KBM-7 (cell line): ENCODE measurements at places on chromosomes 6 and 20.

GRCh38 chr6:37785663-37786270 lies 33.8 kb upstream of the ZFAND3 start:
- DNase-seq = no peak

DNA sequence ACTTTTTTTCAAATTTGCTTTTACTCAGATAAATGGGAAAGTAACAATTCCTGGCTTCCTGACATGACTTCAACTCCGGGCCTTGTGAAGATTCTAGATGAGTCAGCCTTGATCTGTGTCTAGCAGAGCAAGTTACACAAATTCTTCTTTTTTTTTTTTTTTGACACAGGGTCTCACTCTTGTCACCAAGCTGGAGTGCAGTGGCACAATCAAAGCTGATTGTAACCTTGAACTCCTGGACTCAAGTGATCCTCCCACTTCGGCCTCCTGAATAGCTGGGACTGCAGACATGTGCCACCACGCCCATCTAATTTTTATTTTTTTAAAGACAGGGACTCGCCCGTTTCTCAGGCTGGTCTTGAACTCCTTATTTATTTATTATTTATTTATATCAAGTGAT lies 7.3 kb upstream of the ARHGAP18 start:
- peak; percentile 19 for DNase-seq

DNA sequence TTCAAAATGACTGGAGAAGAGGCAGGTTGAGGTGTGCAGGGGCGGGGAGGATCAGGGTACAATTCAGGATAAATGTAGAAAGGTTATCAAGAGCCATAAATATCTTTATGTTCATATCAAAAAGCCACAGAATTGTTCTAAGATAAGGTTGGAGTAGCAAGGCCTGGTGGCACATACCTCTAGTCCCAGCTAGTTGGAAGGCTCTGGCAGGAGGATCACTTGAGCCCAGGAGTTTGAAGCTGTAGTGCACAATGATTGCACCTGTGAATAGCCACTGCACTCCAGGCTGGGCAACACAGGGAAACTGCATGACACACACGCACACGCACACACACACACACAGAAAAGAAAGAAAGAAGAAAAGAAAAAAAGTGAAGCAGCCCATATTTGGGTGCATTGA lies 194.8 kb downstream of the GRIK2 start:
- no peak for DNase-seq

- no peak for DNase-seq
Measured at GRCh38 chr6:47809873-47810272, 28.0 kb downstream of the OPN5 start.

DNA sequence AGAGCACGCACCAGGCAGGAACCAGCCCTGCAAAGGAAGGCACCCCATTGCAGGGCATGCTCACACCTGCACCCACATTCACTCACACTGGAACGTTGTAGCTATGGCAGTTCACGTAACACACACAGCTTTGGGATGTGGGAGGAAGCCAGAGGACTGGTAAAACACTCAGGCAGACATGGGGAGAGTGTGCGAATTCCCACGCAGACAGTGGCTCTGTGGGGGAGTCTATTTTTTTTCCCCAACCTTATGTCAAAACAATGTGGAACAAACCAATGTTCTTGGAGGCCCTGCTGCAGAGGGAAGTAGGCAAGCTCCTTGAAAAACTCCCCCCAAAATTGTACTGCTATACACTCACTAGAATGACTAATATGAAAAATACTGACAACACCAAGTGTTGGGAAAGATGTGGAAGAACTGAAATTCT lies 91.0 kb downstream of the PPP1R14C start:
- no peak for DNase-seq

DNA sequence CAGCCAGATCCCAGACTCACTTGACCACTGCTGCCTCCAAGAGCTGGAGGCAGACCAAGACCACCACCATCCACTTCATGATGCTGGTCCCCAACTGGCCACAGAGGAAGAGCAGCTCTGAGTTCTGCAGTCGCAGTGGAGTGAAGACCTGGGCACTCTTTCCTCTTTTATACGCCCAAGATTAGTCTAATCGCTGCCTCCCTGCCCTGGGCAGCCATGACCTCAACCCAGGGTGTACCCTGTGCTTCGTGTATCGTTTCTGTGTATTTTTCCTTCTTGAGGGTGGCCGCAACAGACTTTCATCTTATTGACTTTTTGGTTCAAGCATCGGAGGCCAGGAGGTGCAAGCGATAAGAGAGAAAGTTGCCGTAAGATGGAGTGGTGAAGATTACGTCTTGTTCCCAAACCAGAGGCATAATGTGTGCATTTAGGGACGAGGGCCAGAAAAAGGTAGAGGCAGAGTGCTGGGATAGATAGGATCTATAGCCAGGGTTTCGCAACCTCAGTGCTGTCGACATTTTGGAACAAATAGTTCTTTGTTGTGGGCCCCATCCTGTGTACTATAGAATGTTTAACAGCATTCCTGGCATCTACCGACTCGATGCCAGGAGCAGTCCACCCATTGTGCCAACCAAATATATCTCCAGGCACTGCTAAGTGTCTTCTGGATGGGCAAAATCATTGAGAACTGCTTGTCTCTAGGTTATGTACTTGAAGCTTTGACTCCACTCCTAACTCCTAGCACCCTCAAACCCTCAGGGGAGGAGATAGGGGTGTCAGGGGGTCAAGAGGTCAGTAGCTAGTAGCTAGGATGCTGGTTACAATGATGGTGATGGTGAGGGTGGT lies at the start of gene PGC:
TSS of gene PGC (minus strand) at position 142 of the 846 bp plus-strand sequence. CDS start at position 79, 63 bp downstream.
- no peak for DNase-seq

GRCh38 chr6:26224940-26225847 lies 138.0 kb downstream of the HFE start:
- DNase-seq = no peak

DNA sequence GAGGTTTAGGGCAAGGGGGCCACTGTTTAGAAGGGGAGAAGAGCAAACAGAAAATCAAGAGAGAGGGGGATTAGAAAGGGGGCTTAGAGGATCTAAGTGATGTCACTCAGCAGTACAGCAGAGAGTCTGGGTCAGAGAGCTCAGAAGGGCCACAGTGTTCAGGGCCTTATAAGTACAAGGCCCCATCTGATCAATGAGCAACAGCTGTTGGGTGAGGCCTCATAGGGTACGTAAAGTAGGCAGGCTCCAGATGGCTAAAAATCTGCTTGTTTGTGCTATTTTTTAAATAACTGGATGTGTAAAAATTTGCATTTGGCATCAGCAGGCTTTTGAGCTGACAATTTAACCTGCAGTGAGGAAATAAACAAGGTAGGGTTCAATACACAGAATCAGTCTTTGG lies 149.8 kb downstream of the SH3BGRL2 start:
- DNase-seq = no peak

- no peak for DNase-seq
Measured at GRCh38 chr6:48747040-48747439, 636.0 kb upstream of the PTCHD4 start.

DNA sequence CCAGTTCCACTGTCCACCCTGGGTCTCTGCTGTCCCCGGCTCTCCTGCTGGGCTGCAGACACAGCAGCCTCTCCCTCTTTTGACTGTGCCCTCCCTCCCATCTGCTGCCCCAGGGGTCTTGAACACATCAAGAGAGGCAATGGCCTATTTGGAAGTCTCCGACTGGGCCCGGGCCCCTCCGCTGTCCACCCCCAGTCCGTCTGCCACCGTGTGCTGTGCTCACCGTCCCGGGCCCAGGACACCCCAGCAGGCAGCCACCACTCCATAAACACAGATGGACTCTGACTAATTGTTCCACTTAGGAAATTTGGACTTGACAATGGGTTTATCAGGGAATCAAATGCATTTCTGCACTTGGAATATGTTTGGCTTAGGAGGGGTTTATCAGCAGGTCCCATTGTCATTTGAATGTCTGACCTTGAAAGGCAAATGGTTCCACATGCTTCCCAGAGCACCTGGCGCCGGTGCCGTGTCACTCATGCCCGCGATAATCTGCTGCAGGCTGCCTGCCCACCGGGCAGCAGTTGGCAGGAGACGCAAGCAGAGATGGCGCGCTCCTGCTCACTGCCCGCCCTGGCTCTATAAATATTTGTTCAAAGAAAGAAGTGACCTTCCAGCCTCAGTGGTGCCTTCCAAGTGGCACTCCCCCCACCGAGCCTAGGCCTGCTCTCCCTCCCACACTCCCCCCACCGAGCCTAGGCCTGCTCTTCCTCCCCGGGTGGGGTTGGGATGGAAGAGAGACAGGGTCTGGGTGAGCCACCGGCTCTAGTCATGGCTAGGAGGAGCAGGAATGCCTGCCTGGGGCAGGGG lies 18.8 kb upstream of the FRMD1 start:
- DNase-seq = no peak

- no peak for DNase-seq
Measured at GRCh38 chr20:59144179-59144830, 19.3 kb upstream of the ZNF831 start.

GRCh38 chr20:41261260-41261659 lies 56.3 kb downstream of the ZHX3 start:
- DNase-seq = no peak
